Type B pancreatic cell (in vitro differentiated cells): ENCODE measurements at places on chromosomes 11 and 22. TPM values are rescaled to one million over a fixed set of nuclear protein-coding genes. Genes with fewer than 3 reads are reported as not detected.

PNPLA3 gene
- total RNA-seq, result 3.8 and 5.9 TPM in 2 replicates

NCR3LG1 gene
- 6.0 and 12.3 TPM in 2 replicates for total RNA-seq

RTN4R gene
- total RNA-seq, result 9.0 and 12.8 TPM in 2 replicates

POU2AF1 gene
- total RNA-seq, result 0.24 and 0.26 TPM in 2 replicates

SLN gene
- total RNA-seq, result not detected in 2 replicates

C11orf42 gene
- not detected in 2 replicates for total RNA-seq

SVIP gene
- total RNA-seq, result 26.5 and 30.1 TPM in 2 replicates

DNA sequence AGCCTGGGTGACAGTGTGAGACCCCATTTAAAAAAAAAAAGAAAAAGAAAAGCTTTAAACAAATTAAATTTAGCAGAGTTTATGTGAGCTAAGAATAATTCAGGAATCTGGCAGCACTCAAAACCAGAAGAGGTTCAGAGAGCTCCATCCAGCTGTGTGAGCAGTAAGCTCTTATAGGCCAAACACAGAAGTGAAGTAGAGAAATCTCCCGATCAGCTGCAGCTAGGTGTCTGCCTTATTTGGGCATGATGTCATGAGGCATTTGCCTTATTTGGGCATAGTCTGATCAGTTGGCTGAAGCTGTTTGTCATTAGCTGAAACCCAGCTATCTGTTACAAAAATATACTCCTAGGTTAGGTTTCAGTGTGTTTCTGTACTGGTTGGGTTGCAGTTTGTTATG lies 8.2 kb downstream of the MS4A15 start:
- H3K4me1 ChIP-seq, result no peaks in the 10 kb centered on the region
- no peak overlapping the region for H3K4me3 ChIP-seq
- no peak for DNase-seq
- no peaks in the 10 kb centered on the region for H3K36me3 ChIP-seq

- H3K27me3 ChIP-seq, result peaks cover 11% of the 10 kb centered on the region
- H3K36me3 ChIP-seq, result no peaks in the 10 kb centered on the region
- H3K4me1 ChIP-seq, result peaks cover 3% of the 10 kb centered on the region
- H3K4me3 ChIP-seq, result no peak overlapping the region
Observed at GRCh38 chr22:19631899-19632667, 82.2 kb upstream of the SEPTIN5 start.

DNA sequence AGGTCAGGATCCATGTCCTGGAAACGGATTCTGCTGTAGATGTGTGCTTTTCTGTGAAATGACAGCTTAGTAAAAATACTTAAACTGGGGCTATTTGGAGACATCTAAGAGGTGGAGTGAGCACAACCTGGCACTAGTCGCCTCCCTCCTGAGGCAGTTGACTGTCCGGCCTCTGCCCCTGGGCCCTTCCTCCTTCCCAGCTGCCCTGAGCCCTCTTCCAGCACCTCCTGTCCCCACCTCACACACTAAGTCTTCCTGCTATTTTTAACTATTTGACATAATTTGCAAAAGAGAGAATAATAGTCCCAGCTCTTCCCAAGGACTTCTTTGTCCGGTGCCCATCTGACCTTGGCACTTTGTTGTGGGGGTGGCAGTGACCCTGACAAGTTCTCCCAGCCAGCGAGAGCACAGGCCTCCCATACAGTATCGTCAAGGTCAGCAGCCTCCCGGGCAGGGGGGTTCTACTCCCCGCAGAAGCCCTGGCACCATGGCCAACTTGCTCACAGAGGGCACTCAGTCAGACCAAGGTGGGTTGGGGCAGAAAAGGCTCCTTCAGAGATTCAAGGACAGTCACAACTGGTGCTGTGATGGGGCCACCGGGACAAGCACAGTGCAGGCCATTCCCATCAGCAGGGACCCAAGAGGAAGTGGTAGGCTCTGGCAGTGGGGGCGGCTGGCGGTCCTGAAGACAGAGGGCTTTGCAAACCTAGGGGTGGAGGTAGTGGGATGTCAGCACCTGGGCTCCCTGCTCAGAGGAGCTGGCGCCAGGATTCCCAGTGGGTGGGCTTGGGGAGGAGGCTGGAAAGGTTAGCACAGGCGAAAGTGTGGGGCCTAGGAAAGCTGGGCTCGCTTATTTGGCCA lies 5.5 kb upstream of the NEAT1 start:
- peaks cover 46% of the 10 kb centered on the region for H3K4me1 ChIP-seq
- no peak for DNase-seq
- peak overlapping the region; percentile 80 for H3K4me3 ChIP-seq
- peak overlapping the region; percentile 99 for H3K27ac ChIP-seq
- peaks cover 3% of the 10 kb centered on the region for H3K36me3 ChIP-seq

GRCh38 chr11:34317036-34317360 lies 40.8 kb downstream of the ABTB2 start:
- no peaks in the 10 kb centered on the region for H3K36me3 ChIP-seq
- DNase-seq, result no peak
- no peak overlapping the region for H3K4me3 ChIP-seq
- H3K4me1 ChIP-seq, result peaks cover 40% of the 10 kb centered on the region

DNA sequence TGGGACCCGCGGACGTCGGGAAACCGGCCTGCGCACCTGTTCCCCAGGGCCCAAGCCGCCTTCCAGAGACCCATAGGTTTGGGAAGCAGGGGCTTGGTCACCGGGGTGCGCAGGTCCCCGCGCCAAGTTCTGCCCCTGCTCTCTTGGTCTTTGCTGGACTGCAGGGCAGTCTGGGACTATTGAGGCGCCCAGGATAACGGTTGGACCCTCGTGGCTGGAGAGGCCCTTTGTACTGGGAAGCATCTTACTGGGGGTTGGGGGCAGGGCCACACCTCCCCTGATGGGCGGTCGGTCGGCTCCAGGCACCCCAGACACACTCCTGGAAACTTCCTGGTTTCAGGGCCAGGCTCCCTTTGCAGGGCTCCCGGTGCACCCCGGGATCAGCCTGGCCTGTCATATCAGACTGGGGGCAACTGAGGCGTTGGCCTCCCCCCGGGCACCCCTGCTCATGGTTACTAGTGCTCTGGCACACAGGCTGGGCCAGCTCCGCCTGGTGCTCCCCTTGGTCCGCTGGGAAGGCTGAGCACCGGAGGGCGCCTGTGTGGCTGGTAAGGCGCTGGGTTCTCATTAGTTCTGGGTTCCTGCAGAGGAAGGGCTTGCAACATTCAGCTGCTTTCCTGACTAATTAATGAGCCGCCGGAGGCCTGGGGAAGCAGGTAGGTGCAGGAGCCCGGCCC lies 1250.5 kb downstream of the BRD1 start:
- H3K27me3 ChIP-seq, result peaks cover 35% of the 10 kb centered on the region
- no peaks in the 10 kb centered on the region for H3K36me3 ChIP-seq
- peak overlapping the region; percentile 62 for H3K4me3 ChIP-seq
- DNase-seq, result no peak
- H3K27ac ChIP-seq, result no peak overlapping the region

- H3K36me3 ChIP-seq, result peaks cover 30% of the 10 kb centered on the region
- H3K27ac ChIP-seq, result no peak overlapping the region
- H3K27me3 ChIP-seq, result no peaks in the 10 kb centered on the region
- DNase-seq, result no peak
- H3K4me3 ChIP-seq, result no peak overlapping the region
- H3K4me1 ChIP-seq, result peaks cover 18% of the 10 kb centered on the region
Observed at GRCh38 chr11:19892876-19893275, 180.2 kb downstream of the NAV2 start.

DNA sequence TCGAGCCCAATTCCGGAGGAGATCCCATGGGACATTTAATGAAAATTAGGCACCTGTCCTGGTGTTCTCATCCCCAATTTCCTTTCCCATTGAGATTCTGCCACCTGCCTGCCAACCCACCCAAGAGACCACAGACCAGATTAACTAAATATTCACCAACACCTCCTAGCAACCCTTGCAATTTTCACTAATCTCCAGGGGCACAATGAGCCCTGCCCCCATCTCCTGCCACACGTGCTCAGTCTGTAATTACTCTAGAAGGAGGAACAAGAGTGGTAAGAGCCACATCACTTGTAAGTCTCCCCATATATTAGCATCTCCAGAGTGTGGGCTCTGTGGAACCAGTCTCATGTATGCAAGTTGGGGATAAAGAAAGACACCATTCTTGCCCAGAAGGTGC lies 38.0 kb downstream of the IL18BP start:
- peaks cover 7% of the 10 kb centered on the region for H3K36me3 ChIP-seq
- peaks cover 1% of the 10 kb centered on the region for H3K4me1 ChIP-seq
- no peak overlapping the region for H3K4me3 ChIP-seq
- DNase-seq, result no peak
- H3K27ac ChIP-seq, result no peak overlapping the region
- no peaks in the 10 kb centered on the region for H3K27me3 ChIP-seq

GRCh38 chr11:108559340-108559739 lies 34.2 kb downstream of the EXPH5 start:
- no peaks in the 10 kb centered on the region for H3K27me3 ChIP-seq
- peaks cover 42% of the 10 kb centered on the region for H3K4me1 ChIP-seq
- no peak overlapping the region for H3K4me3 ChIP-seq
- no peak overlapping the region for H3K27ac ChIP-seq
- no peak for DNase-seq
- H3K36me3 ChIP-seq, result no peaks in the 10 kb centered on the region

GRCh38 chr11:119505861-119506260 lies 82.9 kb upstream of the THY1 start:
- DNase-seq, result no peak
- no peak overlapping the region for H3K4me3 ChIP-seq
- H3K4me1 ChIP-seq, result no peaks in the 10 kb centered on the region
- H3K27me3 ChIP-seq, result peaks cover 26% of the 10 kb centered on the region
- no peaks in the 10 kb centered on the region for H3K36me3 ChIP-seq

DNA sequence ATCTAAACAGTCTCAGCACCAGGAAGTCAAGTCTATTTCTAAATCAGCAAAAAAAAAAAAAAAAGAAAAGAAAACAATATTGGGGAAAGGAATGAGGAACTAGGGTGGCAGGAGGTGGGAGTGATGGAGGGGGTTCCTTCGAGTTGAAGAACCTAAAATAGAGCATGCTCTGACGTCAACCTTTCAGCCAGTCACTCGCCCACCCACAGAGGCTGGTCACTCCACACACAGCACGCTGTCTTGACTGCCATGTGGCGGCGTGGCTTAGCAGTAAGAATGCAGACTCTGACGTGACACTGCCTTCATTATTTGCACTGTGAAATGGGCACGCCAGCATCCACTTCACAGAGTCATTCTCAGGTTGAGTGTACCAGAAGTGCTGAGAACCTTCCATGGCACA lies 48.3 kb downstream of the LARGE1 start:
- peaks cover 49% of the 10 kb centered on the region for H3K4me1 ChIP-seq
- H3K36me3 ChIP-seq, result peaks cover 7% of the 10 kb centered on the region
- no peak overlapping the region for H3K4me3 ChIP-seq
- H3K27me3 ChIP-seq, result no peaks in the 10 kb centered on the region

GRCh38 chr11:109819410-109819809 lies 273.8 kb upstream of the ZC3H12C start:
- no peaks in the 10 kb centered on the region for H3K36me3 ChIP-seq
- no peak overlapping the region for H3K4me3 ChIP-seq
- no peaks in the 10 kb centered on the region for H3K27me3 ChIP-seq
- no peak for DNase-seq
- H3K27ac ChIP-seq, result no peak overlapping the region
- H3K4me1 ChIP-seq, result no peaks in the 10 kb centered on the region

DNA sequence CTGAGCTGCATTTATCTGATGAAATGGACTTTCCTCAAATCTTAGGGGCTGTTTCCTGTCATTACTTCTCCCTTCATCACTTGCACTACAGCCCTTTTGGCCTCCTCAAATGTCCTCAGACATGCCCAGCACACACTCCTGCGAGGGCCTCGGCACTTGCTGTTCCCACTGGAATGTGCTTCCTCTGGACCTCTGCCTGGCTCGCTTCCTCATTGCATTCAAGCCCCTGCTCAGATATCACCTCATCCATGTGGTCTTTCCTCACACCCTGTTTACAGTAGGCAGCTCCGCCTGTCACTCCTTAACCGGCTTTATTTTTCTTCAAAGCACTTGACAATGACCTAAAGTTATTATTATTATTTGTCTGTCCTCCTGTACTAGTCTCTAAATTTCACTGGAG lies 9.0 kb downstream of the NAT10 start:
- H3K36me3 ChIP-seq, result peaks cover 29% of the 10 kb centered on the region
- DNase-seq, result no peak
- no peak overlapping the region for H3K4me3 ChIP-seq
- no peak overlapping the region for H3K27ac ChIP-seq
- no peaks in the 10 kb centered on the region for H3K27me3 ChIP-seq

- H3K4me1 ChIP-seq, result no peaks in the 10 kb centered on the region
- H3K4me3 ChIP-seq, result no peak overlapping the region
- no peak overlapping the region for H3K27ac ChIP-seq
- peaks cover 9% of the 10 kb centered on the region for H3K36me3 ChIP-seq
- no peaks in the 10 kb centered on the region for H3K27me3 ChIP-seq
Observed at GRCh38 chr11:43418197-43418596, 59.5 kb downstream of the TTC17 start.

DNA sequence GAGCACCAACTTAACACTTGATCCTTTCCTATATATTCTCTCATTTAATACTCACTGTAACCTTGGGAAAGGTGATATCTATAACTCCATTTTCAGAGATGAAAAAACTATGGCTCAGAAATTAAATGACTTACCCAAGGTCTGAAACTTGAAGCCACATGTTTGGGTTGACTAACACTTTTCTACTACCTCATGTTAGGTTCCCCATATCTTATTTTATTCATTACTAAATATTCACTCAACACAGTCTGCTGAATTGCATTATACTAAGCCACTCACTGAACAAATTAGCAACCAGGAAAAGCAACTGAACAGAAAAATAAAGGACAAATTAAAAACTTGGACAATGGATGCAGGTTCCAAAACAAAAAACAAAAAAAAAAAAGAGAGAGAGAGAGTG lies 59.9 kb downstream of the FAM168A start:
- peaks cover 15% of the 10 kb centered on the region for H3K4me1 ChIP-seq
- H3K36me3 ChIP-seq, result peaks cover 13% of the 10 kb centered on the region
- no peak for DNase-seq
- no peak overlapping the region for H3K4me3 ChIP-seq
- no peak overlapping the region for H3K27ac ChIP-seq
- H3K27me3 ChIP-seq, result no peaks in the 10 kb centered on the region

DNA sequence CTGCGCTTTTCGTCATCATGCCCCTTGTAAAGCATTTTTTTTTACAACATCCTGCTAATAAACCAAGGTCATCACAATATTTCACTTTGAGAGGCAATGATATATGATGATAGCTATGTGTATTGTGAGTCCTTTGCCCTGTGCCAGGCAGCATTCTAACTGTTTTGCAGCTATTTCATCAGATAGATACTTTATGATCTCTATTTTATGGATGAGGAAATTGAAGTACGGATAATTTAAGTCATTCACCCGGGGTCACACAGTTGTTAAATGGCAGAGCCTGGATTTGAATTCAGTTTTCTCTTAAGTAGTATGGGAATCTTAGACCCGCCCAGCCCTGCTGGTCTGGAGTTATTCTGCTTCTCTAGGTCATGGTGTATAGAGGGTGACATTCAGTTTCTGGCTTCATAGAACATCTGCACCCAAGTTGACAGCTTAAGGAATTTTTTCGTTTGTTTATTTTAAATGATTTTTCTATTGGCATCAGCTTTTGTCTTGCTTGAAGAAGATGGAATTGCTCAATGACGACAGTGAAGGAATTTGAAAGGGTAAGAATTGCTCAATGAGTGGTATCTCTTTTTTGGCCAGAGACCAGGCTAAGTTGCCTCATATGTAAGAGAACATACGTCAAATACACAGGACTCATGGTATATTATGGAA lies 926 bp downstream of the PRR5L start:
- no peak overlapping the region for H3K27ac ChIP-seq
- peaks cover 13% of the 10 kb centered on the region for H3K27me3 ChIP-seq
- no peak overlapping the region for H3K4me3 ChIP-seq
- DNase-seq, result no peak
- no peaks in the 10 kb centered on the region for H3K36me3 ChIP-seq
- H3K4me1 ChIP-seq, result no peaks in the 10 kb centered on the region
